Activated CD4-positive, alpha-beta T cell treated with anti-CD3 and anti-CD28 coated beads, Interleukin-2, amount 50 U/mL, for 24 hours (primary cell): ENCODE measurements at places on chromosomes 12 and 14.
A peak's percentile ranks its signal among the peaks of the same experiment; 100 is the strongest.

GRCh38 chr14:105419195-105420091 lies at the start of gene MTA1:
Gene MTA1, plus strand, starts transcription at chr14:105419827. Its CDS starts 209 bp downstream, at chr14:105420036.
- DNase-seq = peak; percentile 20

DNA sequence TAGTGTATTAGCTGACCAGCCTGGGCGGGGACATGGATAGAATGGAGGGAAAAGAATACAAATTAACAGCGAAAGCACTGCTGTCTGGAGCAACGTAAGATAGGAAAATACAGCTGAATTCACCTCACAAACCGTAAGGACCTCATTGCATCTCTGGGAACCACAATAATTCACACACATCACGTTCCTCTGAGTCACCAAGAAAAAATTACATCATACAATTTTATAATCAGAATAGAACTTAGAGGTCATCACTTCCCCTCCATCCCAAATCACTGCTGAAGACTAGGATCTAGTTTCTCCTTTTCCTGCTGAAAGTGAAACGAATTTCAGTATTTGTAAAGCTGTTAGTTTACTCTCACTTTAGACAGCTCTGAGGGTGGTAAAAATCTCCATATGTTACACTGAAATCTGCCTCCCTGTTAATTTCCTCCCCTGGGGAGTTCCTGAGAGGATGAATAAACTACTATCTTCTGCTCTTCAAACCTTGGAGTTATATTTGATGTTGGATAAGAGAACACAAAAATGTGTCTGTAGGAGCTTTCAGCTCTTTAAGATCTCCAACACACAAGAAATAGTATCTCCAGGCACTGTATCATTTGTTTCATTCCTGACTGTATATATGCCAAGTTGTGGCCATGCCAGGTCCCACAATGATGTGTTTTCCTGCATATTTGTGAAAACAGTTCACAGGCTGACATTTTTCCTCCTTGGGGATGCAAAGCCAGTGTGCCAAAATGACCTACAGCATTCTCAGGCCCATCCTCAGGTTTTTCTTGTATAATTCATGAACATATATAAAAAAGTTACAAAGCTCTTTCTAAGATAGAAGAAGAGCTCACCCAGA lies 63.8 kb upstream of the SSTR1 start:
- DNase-seq = no peak

DNA sequence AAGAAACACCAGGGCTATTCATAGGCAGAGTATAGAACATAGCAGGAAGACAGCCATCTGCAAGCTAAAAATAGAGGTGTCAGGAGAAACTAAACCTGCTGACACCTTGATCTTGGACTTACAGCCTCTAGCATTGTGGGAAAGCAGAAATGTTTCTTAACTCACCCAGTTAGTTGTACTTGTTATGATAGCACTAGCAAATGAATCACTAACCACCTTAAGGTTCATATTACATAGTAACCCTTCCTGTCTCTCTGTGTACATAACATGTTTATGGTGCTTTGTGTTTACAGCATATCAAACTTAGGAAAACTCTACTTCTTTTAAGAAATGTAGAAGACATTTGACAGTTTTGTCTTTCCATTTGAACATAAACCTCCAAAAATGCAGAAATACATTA lies 1031.3 kb downstream of the FSCB start:
- DNase-seq = no peak

DNA sequence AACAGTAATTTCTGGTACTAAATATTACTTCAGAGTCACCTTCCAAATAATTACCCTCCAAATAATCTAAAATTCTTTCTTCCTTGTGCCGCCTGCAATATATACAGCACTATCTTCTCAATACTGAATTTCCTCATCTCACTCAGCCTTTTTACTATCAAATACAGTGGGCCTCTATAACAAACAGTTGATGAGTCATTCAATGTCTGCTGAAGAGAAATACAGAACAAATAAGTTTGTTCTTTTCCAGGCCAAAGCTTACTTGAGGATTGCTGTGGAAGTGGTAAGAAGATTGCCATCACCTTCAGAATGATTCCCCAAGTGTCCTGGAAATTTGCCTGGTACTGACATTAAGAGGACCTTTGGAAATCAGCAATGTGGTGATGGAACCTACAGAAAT lies 218.2 kb upstream of the ARHGAP5 start:
- DNase-seq = no peak

DNA sequence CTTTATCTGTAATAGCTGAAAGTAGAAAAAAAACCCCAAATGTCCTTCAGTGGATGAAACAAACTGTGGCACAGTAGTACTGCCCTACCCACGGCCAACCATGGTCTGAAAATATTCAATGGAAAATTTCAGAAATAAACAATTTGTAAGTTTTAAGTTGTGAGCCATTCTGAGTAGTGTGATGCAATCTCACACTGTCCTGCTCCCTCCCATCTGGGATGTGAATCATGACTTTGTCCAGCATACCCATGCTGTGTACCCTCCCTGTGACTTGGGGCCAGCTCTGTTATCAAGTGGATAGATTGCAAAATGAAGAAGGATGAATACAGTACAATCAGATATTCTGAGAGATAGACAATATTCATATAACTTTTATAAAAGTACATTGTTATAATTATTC lies 106.2 kb downstream of the SMOC1 start:
- no peak for DNase-seq

- no peak for DNase-seq
These were observed 169.5 kb upstream of the FKBP4 start for GRCh38 chr12:2625289-2625612.

DNA sequence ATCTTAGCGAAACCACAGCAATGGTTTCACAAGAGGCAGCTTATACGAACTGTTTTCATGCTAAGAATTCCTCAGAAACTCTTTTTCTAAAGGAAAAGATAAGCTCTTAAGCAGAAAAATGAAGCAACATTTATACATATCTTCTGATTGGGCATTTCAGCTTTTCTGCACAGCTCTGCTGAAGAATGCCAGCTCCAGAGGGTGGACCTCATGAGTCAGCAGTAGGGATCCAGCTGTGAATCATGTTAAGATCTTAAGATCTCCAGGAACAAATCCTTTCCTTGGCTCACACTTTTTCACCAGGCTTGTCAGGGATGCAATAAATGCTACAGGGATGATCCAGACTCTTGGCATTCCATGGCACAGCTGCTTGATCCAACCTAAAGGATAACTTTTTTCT lies 477.1 kb upstream of the CCDC196 start:
- DNase-seq = no peak

DNA sequence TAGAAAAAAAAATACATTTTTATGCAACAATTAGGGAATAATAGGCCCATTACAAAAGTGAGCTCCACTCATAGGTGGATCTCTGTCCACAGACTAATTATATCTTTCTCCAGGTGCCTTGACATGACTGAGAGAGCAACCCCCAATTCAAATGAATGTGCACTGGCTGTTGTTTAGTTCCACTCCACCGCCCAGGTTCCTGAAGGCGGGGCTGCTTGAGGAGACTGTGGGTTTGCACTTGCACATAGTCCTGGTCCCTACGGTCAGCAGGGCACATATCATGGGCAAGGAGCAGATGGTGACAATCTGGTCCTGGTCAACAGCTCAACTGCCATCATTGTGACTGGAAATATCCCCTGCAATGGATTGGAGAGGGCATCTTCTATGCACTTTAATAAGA lies 195.6 kb upstream of the PWP1 start:
- DNase-seq = no peak

DNA sequence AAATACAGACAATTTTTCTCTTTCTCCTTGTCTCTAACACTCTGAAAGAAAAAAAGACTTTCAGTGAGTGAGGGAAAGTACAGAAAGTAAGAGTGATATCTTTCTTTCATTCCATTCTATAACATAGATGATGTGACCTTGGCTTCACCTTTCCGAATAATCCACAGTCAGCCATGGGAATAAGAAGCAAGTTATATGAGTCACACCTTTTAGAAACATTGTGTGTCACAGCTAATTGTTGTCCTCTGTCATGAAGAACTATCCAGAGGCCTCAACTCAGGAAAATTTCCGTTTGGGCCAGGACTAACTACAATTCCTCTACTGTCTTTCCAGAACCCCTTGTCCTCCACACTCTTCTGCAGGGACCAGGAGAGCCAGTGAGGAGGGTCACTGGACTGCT lies 209.7 kb upstream of the FAR2 start:
- DNase-seq = no peak

GRCh38 chr12:69421548-69421947 lies 48.6 kb upstream of the FRS2 start:
- DNase-seq = no peak

GRCh38 chr14:63454863-63455622 lies 88.1 kb downstream of the PPP2R5E start:
- no peak for DNase-seq

GRCh38 chr12:91622037-91622436 lies 439.4 kb upstream of the DCN start:
- DNase-seq = no peak

- DNase-seq = no peak
These were observed 12.4 kb downstream of the MTERF2 start for GRCh38 chr12:106974511-106974910.

- no peak for DNase-seq
These were observed 102.7 kb downstream of the UNC79 start for GRCh38 chr14:93533437-93533836.

DNA sequence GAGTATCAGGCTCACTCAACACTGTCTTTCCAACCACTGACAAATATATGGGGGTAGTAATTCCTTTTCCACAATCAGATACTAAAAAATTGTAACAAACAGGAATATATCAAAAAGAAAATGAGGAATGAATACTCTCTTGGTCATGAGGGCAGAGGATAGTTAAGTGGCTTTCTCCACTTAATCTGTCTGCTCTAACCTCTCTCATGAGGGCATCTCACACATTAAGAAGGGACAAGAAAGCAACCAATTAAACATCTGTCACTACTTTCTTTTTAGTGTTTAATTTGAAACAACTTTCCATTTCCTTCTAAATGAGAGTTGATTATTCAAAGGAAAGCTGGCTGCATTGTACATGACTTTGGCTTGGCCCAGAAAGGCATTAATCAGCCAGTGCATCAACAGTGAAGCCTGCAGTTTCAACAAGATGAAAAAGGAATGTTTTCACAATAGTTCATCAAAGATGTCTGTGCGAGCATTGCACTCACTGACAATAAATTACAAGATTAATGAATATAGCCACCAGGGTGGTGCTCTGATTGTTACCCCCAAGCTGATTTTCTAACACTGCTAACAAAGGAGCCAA lies 142.0 kb downstream of the SEC23A start:
- DNase-seq = no peak

DNA sequence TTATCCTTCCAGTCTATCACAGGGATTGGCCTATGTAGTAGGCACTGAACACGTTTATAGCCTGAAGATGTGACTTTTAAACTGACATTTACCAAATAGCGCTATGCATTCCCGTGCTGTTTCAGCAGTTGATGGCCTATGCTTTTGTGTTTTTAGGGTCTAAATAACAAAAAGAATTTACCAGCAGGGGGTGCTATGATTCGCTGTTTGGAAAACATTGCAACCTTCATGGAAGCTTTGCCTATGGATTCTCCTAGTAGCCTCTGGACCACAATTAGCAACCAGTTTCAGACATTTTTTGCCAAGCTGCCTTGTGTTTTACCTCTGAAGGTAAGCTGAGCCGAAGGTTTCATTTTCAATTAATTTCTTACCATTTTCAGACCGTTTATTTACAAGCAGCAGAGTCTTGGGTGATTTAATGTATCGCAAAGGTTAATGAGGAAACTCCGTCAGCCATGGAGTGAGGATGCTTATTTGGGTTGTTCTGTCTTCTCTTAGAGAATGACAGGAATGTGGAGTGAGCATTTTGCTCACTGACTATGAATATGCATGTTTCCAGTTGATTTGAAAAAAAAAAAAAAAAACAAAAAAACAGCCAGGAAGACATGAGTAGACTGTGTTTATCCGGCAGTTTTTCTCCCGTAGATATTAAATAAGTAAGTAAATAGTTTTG lies 133.1 kb downstream of the PRIMA1 start:
- no peak for DNase-seq

DNA sequence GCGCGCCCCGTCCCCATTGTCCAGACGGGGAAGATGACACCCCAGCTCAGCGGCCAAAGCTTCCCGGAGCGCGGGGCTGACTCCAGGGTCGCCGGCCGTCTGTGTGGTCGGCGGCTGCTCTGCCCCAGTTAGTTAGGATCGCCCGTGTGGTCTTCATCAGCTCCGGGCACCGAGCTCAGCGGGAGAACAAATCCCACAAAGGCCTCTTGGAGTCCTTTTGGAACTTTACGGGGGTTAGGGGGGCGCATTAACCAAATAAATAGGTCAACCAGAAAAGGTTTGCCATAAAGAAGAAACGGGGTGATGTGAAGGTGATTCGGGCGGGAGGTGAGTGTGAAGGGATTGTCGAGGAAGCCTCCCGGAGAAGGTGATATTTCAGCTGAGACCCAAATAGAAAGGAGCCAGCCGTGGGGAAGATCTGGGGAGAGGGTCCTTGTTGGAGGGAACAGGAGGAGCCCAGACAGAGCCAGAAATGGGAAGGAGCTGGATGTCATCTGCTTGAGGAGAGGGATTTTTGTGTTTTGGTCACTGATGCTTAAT lies 697 bp downstream of the ATP6V0A2 start:
- DNase-seq = no peak

DNA sequence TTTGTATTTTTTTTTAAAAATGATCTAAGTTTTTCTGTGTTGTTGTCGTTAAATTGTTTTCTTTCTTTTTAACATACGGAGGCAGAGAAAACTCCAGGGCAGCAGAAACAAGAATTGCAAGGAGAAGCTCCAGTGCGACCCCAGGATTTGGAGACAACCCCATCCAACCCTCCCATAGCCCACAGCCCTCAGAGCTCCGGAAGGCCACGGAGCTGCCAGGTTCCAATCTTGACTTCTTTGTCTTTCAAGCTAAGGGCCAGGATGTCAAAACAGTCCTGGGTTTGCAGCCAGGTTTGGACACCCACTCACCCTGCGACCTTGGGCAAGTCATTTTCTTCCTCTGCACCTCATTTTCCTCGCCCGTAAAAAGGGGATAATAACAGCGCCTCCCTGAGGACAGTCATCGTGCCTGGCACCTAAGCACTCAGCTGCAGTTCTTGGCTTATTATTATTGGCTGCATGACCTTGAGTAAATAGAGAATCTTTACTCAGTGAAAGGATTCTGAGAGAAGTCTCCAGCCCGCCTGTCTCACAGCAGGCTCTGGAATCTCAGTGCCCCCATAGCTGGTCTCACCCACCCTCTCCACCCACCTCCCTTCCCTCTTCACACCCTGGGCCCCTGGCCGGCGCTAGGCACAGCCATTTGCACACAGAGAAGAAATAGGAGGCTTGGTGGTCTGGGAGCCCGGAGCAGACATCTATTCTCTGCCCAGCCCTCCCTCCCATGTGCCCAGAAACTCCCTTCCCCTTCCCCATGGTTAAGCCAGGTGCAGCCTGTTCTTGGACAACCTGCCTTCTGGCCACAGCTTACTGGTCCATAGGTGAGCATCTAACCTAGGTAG lies 79.4 kb upstream of the BCL11B start:
- no peak for DNase-seq

GRCh38 chr14:75604979-75605851 lies 26.8 kb downstream of the FLVCR2 start:
- DNase-seq = no peak

- DNase-seq = no peak
These were observed 483.0 kb upstream of the CCDC196 start for GRCh38 chr14:66003082-66003730.

- peak; percentile 62 for DNase-seq
These were observed at the start of gene CCDC177 for GRCh38 chr14:69574263-69574953. Gene CCDC177, minus strand, starts transcription at chr14:69574871. Its CDS starts 1,249 bp downstream, at chr14:69573622.
